ENCODE measurements at places on chromosomes 7 and 10.

GRCh38 chr10:103188853-103189252, 4.2 kb downstream of the NT5C2 start:
- DNase-seq = no peak

- DNase-seq = peak; percentile 10
Observed at GRCh38 chr10:35875016-35875676, 233.1 kb upstream of the FZD8 start.

GRCh38 chr10:27285093-27285492, 44.5 kb upstream of the ACBD5 start:
- DNase-seq = peak; percentile 8

DNA sequence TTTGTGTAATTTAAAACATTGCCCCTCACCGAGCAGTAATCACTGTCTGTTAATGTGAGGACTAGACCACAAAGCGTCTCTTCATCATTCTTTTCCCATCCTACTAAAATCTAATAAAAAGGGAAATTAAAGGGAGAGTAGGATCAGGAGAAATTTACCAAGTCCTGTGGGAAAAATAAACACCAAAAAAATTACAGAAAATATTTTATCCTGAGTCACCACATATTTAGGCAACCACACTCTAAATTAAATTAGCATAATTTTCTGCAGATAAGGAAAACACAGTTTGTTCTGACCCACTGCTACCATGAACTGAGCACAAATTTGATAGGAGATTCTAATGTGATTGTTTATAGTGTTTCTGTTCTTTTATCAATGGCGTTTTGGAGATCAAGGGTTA, 49.3 kb downstream of the CCDC6 start:
- no peak for DNase-seq

DNA sequence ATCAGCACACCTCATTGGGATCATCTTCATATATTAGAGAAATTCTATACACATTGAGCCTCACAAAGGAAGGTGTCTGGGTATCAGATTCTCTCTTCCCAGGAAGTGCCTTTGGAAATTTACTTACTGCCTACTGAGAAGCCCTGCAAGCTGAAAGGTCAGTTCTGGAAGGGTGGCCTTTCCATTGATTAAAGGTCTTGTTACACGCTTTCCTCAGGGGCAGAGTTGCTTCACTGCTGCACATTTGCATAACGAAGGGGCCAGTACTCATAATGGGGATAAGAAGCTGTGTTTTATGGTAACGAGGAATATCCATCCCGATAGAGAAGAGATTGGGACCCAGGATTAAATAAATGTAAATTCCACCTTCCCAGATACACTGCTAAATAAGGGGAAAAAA, 19.4 kb upstream of the IL15RA start:
- DNase-seq = no peak

DNA sequence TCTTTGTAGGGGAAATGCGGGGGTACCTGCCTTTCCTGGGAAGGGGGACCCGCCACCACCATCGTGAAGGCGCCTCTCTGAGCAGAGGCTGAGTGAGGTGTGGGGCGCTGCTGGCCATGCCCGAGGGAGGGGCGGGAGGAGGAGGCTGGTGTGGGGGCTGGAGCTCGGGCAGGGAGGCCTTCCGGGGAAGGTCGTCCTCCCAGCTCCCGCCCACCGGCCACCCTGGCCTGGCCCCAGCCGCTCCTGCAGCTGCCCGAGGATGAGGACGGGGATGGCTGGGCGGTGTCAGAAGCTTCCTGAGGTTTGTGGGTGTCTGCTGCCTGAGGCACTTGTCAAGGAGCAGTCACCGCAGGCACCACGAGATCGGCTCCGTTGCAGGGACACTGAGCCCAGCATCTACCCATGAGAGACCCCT, 11.4 kb downstream of the PWWP2B start:
- DNase-seq = peak; percentile 36

GRCh38 chr7:23207884-23208283, 26.0 kb downstream of the NUP42 start:
- no peak for DNase-seq
